ENCODE measurements at places on chromosomes 16 and 17.

DNA sequence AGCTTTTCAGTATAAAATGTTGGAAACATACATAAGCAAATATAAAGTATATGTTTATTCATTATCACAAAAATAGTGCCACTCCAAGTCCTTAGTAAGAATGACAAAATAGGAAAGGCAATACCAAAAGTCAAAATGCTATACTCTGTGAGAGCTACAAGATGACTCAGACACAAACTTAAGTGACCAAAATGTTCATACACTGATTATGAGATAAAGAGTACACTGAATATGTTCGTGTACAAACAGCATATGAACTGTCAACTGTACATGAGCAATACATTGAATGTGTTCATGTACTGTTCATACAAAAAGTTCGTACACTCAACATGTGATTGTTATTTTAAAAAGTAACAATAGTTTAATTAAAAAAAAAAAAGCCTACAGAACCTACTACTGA, 103.3 kb downstream of the CA4 start:
- no peaks in the 10 kb centered on the region for H3K27me3 ChIP-seq
- H3K27ac ChIP-seq: no peak overlapping the region
- H3K4me1 ChIP-seq: peaks cover 10% of the 10 kb centered on the region
- no peak overlapping the region for H3K4me3 ChIP-seq

GRCh38 chr16:58348986-58349385, 43.3 kb upstream of the GINS3 start:
- DNase-seq: no peak
- H3K4me1 ChIP-seq: no peaks in the 10 kb centered on the region
- no peak overlapping the region for H3K4me3 ChIP-seq
- H3K27me3 ChIP-seq: peaks cover 57% of the 10 kb centered on the region
- H3K36me3 ChIP-seq: no peaks in the 10 kb centered on the region

- no peaks in the 10 kb centered on the region for H3K36me3 ChIP-seq
- no peak overlapping the region for H3K4me3 ChIP-seq
- no peaks in the 10 kb centered on the region for H3K27me3 ChIP-seq
- no peak for DNase-seq
- peaks cover 77% of the 10 kb centered on the region for H3K4me1 ChIP-seq
These were observed 26.2 kb downstream of the CCR7 start for GRCh38 chr17:40538936-40539705.

DNA sequence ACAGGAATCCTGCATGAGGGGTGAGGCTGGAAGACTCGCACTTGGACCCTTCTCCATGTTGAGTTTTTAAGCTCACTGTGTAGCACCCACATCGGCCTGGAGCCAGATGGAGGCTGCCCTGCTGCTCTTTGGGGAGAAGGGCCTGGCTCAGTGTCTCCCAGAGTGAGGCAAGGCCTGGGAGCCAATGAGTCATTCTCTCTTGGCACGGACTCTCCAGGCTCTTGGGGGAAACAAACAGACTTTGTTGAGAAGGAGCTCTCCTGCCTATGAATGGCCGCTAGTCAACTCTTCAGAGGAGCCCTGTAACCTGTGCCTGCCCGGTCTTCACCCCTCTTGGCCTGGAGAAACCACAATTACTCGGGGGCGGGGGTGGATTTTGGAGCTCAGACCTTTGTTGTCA, 50.8 kb upstream of the MAF start:
- peaks cover 17% of the 10 kb centered on the region for H3K4me1 ChIP-seq
- H3K27ac ChIP-seq: no peak overlapping the region
- H3K4me3 ChIP-seq: no peak overlapping the region
- no peak for DNase-seq
- H3K27me3 ChIP-seq: no peaks in the 10 kb centered on the region
- no peaks in the 10 kb centered on the region for H3K36me3 ChIP-seq

DNA sequence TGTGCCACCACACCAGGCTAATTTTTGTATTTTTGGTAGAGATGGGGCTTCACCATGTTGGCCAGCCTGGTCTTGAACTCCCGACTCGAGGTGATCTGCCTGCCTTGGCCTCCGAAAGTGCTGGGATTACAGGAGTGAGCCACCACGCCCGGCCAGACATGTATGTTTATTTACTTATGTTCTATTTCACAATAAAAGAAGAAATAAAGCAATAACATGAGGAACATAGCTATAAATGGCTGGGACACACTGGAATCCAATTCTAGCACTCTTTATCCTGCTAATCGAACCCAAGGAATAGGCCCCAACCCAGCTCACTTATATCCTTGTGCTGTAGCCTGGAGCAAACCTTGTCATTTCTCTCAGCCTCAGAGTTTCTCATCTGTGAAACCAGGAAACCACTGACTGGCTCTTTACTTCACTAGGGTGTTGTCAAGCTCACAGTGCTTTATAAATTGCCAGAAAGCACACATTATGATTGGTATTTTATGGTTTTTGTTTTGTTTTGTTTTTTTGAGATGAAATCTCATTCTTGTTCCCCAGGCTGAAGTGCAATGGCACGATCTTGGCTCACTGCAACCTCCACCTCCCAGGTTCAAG, 4.3 kb upstream of the ODAD4 start:
- H3K4me1 ChIP-seq: peaks cover 20% of the 10 kb centered on the region
- no peaks in the 10 kb centered on the region for H3K27me3 ChIP-seq
- H3K4me3 ChIP-seq: no peak overlapping the region
- H3K27ac ChIP-seq: no peak overlapping the region

GRCh38 chr17:59342681-59343131, 11.3 kb downstream of the YPEL2 start:
- peaks cover 9% of the 10 kb centered on the region for H3K36me3 ChIP-seq
- H3K4me1 ChIP-seq: peaks cover 78% of the 10 kb centered on the region
- peak overlapping the region; percentile 43 for H3K27ac ChIP-seq

- no peak overlapping the region for H3K27ac ChIP-seq
- DNase-seq: peak; percentile 37
- H3K36me3 ChIP-seq: peaks cover 17% of the 10 kb centered on the region
- H3K4me1 ChIP-seq: no peaks in the 10 kb centered on the region
- H3K4me3 ChIP-seq: no peak overlapping the region
These were observed 360.4 kb downstream of the SEC14L1 start for GRCh38 chr17:77501101-77501566.

DNA sequence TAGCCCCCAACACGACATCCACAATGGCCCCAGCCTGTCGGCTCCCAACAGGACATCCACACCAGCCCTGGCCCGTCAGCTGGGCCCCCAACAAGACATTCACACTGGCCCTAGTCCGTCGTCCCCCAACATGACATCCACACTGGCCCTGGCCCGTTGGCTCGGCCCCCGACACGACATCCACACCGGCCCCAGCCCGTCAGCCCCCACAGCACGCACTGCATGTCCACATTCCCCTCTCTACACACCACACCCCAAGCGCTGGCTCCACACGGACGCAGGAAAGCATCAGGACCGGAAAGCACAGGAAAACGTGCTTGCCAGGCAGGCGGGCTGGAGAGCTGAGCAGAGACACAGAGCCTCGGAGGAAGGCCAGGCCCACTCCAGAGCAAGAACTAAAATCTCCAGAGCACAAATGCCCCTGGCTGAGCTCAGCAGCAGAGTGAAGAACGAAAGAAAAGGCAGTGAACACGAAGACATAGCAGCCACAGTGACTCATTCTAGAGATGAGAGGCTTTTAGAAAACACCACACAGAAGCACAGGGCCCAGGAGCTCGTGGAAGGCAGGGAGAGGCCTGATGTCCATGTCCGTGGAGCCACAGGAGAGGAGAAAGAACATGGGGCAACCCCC, 50.6 kb downstream of the LMF1 start:
- H3K27me3 ChIP-seq: no peaks in the 10 kb centered on the region
- peaks cover 16% of the 10 kb centered on the region for H3K36me3 ChIP-seq
- peak overlapping the region; percentile 98 for H3K27ac ChIP-seq
- DNase-seq: peak; percentile 77
- peaks cover 39% of the 10 kb centered on the region for H3K4me1 ChIP-seq

GRCh38 chr16:6644916-6645315, 687.7 kb upstream of the RBFOX1 start:
- H3K36me3 ChIP-seq: no peaks in the 10 kb centered on the region
- no peaks in the 10 kb centered on the region for H3K4me1 ChIP-seq
- no peak for DNase-seq
- H3K4me3 ChIP-seq: no peak overlapping the region
- H3K27me3 ChIP-seq: peaks cover 7% of the 10 kb centered on the region

- no peak overlapping the region for H3K27ac ChIP-seq
- H3K36me3 ChIP-seq: no peaks in the 10 kb centered on the region
- peaks cover 18% of the 10 kb centered on the region for H3K27me3 ChIP-seq
- DNase-seq: no peak
- no peak overlapping the region for H3K4me3 ChIP-seq
These were observed 21.8 kb downstream of the SDR42E2 start for GRCh38 chr16:22183901-22184614.

DNA sequence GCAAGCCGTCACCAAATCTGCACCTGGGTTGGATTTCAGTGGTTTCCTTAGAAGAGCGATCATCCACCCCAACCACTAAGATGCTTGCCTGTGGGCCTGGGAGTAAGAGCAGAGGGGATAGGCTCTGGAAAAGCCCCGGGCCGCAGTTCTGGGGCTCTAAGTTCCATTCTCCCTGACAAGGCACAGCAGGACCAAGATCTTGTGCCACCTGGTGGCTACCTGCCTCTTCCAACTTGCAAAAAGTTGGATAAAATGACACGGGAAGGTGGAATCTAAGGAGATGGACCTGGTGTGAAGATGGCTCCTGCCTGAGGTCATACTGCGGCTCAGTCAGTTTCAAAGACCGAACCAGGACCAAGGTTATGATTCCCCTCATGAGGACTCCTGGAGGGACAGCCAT, 42.3 kb downstream of the ABCC12 start:
- H3K4me3 ChIP-seq: no peak overlapping the region
- peaks cover 4% of the 10 kb centered on the region for H3K4me1 ChIP-seq
- no peak for DNase-seq
- no peaks in the 10 kb centered on the region for H3K36me3 ChIP-seq

DNA sequence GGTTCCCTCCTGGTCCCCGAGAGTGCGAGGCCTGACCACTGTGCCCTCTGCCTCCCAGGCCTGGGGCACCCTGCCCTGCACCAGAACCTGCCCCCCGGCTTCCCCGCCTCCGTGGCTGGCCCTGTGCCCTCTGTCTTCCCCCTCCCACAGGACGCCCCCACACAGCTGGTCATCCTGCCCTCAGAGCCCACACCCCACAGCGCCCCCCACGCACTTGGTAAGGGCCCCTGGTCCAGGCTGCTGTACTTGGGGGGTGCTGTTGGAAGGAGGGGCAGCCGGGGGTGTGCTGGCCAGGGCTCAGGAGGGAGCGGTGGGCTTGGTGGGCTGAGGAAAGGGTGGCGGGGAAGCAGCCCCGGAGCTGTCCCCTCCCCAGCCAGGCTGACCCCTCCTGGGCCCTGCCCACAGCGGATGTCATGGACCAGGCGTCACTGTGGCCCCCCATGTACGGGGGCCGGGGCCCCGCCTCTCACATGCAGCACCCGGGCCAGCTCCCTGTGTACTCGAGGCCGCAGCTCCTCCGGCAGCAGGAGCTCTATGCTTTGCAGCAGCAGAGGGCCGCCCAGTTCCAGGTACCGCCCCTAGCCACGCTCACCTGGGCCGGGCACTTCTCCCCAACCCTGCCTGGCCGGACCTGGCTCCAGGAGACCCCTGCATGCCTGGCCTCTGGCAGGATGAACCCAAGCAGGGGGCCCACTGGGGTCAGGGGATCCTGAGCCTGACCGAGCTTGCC, 49.5 kb downstream of the BAHCC1 start:
- H3K36me3 ChIP-seq: peaks cover 5% of the 10 kb centered on the region
- H3K4me1 ChIP-seq: no peaks in the 10 kb centered on the region

DNA sequence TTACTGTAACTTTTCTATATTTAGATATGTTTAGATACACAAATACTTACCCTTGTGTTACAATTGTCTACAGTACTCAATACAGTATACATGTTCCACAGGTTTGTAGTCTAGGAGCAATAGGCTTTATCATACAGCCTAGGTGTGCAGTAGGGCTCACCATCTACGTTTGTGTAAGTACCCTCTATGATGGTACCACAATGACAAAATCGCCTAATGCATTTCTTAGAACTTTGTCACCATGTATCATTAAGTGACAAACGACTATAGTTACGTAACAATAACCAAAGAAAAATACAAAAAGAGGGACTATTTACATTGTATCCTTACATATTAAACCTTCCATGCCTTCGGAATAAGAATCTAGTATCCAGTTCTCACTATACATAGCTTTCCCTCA, 8.0 kb downstream of the STAT5B start:
- no peak overlapping the region for H3K27ac ChIP-seq
- no peaks in the 10 kb centered on the region for H3K27me3 ChIP-seq
- H3K4me3 ChIP-seq: no peak overlapping the region

GRCh38 chr16:48963901-48964615, 317.6 kb downstream of the CBLN1 start:
- no peaks in the 10 kb centered on the region for H3K27me3 ChIP-seq
- H3K36me3 ChIP-seq: no peaks in the 10 kb centered on the region
- no peak overlapping the region for H3K4me3 ChIP-seq

DNA sequence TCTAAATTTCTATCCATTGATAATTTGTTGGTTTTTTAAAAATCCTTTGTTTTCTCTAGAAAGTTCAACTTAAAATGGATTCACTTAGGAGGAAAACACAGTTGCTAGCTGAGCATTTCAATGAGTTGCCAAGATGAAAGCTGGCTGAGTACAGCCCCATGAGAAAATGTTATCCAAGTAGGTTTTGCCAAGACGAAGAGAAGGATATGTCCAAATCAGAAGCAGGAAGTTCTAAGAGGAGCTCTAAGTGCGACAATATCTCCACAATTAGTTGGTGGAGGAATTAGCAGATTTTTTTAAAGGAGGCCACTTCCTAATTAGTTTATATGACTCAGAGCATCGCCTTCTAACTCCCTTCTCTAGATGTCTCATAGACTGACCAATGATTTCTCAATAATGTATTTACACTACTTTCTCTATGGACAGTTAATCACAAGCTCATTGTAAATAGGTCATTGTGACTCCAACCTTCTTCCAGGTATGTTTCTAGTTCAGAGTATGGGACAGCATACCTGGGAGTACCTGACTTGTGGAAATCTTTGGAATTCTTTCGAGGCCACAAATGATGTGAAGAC, 873.3 kb upstream of the SOX9 start:
- peaks cover 21% of the 10 kb centered on the region for H3K4me1 ChIP-seq
- H3K27me3 ChIP-seq: no peaks in the 10 kb centered on the region
- H3K36me3 ChIP-seq: no peaks in the 10 kb centered on the region
- no peak overlapping the region for H3K27ac ChIP-seq
- no peak overlapping the region for H3K4me3 ChIP-seq

GRCh38 chr17:72538901-72539352, 418.1 kb downstream of the SOX9 start:
- H3K27me3 ChIP-seq: no peaks in the 10 kb centered on the region
- H3K36me3 ChIP-seq: peaks cover 8% of the 10 kb centered on the region
- H3K4me1 ChIP-seq: peaks cover 18% of the 10 kb centered on the region
- DNase-seq: no peak
- H3K4me3 ChIP-seq: no peak overlapping the region

GRCh38 chr16:679814-680624, at the start of gene STUB1:
Gene STUB1 (plus strand): TSS chr16:680410. CDS start chr16:680526, 116 bp downstream.
- H3K27ac ChIP-seq: peak within 1 kb of the TSS; percentile 94
- peaks cover 8% of the 10 kb centered on the region for H3K36me3 ChIP-seq
- peaks cover 37% of the 10 kb centered on the region for H3K4me1 ChIP-seq

DNA sequence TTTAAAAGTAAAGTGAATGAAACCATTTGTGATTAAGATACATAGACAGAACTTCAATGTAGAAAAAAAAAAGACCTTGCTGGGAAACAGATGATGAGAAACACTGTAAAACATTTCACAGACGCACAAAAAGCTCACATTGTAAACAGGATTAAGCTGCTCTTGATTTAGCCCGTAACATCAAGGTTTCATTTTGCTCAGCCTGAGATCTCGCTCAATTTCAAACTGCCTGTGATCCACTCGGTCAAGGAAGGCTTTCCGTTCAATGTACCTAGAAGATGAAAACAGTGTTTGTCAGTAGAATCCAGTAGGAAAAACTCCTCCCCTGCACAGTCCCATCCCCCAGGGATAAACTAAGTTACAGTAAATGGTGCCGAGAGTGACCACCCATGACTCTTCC, 42.3 kb upstream of the BCAR1 start:
- DNase-seq: no peak
- no peak overlapping the region for H3K4me3 ChIP-seq
- no peaks in the 10 kb centered on the region for H3K27me3 ChIP-seq
- peaks cover 21% of the 10 kb centered on the region for H3K36me3 ChIP-seq
